Fibroblast of skin of right quadriceps (primary cell): ENCODE measurements at places on chromosomes 12 and 14.

- no peak for DNase-seq
These were observed 3.2 kb upstream of the METTL3 start for GRCh38 chr14:21514341-21514740.

DNA sequence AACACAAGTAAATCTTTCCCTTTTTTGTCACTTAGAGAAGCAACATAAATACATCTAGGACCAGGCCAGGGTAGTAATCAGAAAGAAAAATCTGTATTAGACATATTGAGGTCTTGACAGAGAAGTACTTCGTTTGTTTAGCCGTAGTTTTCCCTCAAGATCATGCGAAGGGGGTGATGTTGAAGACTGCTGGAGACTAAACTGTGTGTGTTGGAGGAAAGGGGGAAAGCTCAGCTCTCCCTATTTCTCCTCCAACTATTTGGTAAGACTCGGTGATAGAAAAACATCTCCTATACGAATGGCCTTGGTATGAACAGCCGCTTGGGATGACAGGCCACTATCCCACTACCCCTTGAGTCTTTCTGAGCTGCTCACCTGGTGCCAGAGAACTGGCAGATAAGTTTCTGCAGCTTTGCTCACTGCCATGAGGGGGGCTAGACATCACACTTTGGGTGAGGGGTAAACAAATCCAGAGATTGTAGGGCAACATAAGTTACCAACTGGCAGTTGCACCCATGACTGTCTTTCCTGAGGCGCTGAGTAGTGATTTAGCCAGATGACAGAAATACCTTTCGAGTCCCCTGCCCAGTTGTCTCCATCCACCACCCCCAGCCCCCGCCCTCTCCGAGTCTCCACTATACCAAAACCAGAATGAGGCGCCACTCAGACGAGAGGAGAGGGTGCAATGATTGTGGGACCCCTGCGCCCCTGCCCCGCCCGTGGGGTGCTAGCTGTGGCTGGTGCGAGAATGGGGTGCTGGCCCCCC is 685 bp downstream of the VAMP1 start:
- DNase-seq, result no peak

- no peak for DNase-seq
These were observed 2.1 kb upstream of the FOXG1 start for GRCh38 chr14:28764257-28765160.

GRCh38 chr14:28001002-28001401 is 765.6 kb upstream of the FOXG1 start:
- no peak for DNase-seq

DNA sequence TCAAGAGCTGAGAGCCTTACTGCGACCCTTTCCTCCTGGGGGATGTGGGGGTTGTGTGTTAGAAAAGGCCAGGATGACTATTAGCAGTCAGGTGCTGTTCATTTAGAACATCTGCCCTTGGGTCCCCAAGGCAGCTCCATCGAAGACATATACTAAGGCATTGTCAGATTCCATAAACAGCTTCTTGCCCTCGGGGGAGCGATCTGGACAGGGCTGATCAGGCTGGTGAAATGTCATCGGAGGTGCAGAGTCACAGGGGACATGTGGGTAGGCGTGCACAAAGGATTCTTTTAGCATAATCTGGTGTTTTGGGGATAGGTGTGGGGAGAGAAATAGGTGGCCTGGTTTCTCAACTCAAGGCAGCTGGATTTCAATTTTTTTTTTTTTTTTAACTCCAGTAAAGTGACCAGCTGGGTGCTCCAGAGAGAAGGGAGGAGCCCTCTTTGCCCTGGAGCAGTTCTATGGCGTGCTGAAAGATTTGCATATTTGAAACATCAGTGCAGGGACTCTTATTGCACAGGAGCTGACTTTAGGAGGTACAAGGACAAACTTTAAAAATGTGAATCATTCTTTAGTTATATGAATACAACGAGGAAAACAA is 160.1 kb downstream of the SUDS3 start:
- no peak for DNase-seq

GRCh38 chr12:96258104-96258961 is 64.2 kb downstream of the ELK3 start:
- DNase-seq, result peak; percentile 77

DNA sequence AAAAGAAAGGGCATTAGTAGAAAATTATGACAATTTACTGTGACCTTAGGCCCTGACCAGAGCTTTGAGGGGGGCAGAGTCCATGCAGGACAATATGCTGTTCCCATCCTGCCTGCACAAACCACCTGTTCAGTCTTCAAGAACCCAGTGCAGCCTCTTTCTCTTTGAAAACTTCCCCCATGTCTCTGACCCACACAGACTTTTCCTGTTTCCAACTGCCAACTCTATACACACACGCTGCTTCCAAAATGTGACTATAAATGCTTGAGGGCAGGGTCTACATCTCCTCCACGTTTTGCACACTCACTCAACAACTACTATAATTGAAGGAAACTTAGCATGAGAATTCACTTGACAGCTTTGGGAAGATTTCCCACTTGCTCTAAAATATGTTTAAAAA is 36.6 kb upstream of the SYCP3 start:
- no peak for DNase-seq

DNA sequence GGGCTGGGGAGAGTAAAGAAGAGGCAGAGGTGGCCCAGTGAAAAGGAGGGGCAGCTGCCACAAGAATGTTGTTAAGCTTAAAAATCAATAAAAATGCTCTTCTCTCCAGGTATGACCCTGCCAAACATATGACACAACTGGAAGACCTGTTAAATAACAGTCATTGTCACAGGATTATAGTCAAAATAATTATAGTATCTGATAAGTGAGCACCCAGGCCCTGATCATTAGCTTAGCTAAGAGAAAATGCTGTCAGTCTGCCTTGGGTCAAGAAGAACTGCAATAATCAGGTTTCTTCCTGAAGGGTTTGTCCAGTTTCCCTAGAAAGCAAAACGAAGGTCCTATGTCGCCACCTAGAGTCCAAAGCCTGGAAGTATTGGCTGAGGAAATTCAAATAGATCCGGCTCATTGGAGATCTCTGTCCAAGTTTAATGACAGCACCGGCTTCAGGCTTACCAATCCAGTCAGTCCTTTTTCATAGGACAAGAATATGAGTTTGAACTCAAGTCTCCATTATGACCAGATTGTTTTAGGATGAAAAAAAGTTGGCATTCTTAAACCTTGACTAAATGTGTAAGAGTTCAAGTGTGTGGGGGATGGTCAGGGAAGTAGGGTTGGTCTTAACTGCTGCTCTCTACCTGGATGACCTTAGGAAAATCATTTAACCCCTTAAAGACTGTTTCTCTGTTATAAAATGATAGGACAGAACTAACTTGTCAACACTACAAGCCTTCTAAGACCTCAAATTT is 22.5 kb upstream of the NKX2-8 start:
- DNase-seq, result peak; percentile 64

GRCh38 chr12:70571705-70572268 is 65.4 kb downstream of the PTPRB start:
- DNase-seq, result no peak

DNA sequence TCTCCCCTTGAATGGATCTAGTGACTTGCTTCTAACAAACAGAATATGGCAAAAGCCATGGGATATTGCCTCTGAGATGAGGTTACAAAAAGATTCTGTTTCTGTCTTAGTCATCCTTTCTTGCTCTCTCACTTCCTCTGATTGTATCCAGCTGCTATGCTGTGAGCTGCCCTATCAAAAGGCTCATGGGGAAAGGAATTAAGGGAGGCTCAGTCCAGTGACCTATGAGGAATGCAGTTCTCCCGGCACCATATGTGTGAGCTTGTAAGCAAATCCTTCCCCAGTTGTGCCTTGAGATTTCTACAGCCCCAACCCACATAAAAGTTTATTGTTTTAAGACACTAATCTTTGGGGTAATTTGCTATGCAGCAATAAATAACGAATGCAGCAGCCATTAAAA is 183.1 kb downstream of the KLHL28 start:
- DNase-seq, result peak; percentile 61

DNA sequence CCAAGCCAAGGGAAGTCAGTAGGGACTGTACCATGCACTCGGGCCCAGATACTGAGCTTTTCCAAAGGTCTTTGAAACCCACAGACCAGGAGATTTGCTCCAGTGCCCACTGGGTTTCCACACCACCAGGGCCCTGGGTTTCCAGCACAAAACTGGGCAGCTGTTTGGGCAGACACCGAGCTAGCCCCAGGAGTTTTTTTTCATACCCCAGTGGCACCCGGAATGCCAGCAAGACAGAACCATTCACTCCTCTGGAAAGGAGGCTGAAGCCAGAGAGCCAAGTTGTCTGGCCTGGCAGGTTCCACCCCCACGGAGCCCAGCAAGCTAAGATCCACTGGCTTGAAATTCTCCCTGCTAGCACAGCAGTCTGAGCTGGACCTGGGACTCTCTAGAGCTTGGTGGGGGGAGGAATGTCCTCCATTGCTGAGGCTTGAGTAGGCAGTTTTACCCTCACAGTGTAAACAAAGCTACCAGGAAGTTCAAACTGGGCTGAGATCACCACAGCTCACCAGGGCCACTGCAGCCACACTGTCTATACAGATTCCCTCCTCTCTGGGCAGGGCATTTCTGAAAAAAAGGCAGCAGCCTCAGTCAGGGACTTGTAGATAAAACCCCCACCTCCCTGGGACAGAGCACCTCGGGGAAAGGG is 793.7 kb downstream of the RPS29 start:
- DNase-seq, result no peak

- no peak for DNase-seq
These were observed 771.3 kb upstream of the TBX3 start for GRCh38 chr12:115455268-115455681.

GRCh38 chr14:45133683-45134050 is 614 bp downstream of the FKBP3 start:
- no peak for DNase-seq

DNA sequence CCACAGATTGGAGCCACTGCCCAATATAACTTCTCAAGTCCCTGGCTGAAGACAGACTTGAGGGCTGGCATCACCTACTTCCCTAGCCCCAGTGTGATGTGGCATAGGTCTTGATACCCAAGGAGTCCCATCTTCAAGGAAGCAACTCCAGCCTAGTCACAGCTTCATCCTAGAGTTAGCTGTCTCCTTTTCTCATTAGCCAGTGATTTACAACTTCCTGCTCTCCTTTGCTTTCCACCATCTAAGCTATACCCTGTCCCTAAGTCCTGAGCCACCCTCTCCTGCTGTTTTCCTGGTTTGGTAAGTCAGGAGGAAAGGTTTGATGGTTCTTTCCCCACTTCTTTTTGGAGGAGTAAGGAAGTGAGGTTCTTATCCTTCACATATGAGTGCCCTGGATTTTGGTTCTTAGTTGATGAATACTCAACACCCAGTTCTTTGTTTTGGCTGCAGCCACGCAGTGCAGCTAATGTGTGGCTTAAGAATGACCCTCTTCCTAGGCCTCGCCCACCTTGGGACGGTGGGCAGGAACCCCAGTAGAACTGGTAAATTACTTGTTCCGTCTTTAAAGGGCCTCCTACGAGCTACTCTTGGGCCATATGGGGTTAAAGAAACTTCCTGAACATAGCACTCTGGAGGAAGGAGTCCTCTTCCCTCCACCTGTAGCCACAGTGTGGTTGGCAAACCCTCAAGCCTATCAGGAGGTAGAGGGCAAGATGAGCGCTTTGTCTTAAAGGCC is 3.9 kb upstream of the GPX2 start:
- no peak for DNase-seq

DNA sequence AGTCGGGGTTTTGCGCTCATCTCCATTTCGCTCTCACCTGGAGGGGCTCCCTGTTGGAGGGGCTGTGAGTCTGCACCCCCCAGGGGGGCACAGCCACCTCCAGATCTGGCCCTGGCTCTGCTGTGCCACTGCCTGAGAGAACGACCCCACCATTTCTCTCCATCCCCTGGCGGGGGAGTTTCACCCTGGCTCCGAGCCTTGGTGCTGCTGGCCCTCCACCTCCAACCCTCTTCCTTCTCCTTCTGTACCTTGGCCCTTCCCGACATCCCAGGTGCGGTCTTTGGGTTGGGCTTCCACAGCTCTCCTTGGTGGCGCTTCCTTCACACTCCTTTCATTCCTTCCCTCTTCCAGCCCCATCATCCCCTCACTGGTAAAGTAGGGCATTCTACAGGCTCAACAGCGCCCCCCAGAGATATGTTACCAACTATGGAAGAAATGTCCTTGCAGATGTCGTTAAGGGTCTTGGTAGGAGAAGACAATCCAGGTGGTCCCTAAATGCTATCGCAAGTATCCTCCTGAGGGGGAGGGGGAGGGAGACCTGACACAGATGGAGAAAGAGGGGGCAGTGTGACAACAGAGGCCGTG is 16.3 kb downstream of the SERPINA1 start:
- DNase-seq, result no peak

DNA sequence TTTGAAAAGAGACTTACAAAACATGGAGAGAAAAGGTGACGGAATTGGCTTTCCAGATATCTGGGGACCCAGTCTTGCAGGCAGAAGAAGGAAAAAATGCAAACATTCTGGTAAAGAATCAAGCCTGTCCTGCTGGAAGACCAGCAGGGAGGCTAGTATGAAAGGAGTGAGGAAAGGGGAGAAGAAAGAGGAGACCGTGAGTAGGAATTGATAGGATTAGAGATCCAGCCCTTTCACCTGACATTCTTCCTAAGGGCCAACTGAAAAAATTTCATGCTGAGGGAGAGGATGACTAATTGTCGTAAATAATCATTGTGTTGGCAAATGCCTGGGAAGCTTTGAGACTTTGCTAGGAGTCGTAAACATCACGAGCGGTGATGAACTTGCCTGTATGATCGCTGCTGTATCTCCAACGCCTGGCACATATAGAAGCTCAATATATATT is 12.1 kb downstream of the BHLHE41 start:
- DNase-seq, result peak; percentile 37

DNA sequence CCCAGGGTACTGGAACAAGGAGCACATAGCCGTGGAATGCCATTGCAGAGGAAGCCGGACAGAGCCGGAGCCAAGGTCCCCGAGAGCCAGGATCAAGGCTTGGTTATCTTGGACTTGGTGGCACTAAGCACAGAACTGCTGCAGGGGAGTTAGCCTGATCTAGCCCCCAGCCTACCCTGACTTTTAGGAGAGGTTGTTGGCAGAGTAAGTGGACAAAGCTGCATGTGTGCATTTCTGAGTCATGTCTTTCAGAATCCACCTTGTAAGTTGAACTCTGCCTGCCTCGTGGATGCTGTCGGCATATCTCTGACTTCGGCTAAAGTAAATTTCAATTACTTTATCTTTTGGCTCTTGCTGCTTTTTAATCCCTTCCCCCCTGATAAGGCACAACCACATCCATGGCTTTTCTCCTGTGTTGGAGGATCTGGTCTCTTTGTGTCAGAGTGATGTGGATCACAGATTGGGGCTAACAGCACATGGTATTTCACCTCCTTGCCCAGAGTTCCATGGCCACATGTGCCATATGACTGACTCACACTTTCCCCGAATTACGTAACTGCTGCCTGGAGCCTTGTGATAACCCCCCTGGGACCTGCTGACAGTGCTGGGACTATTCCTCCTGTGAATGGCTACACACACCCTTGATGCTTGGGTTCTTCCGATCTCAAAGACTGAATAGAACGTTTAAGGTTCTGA is 240.3 kb downstream of the EMP1 start:
- peak; percentile 77 for DNase-seq

- no peak for DNase-seq
These were observed 4.9 kb upstream of the CLIP1 start for GRCh38 chr12:122427403-122427802.

GRCh38 chr12:53160673-53161072 is 19.8 kb upstream of the ZNF740 start:
- no peak for DNase-seq

- no peak for DNase-seq
These were observed 36.1 kb downstream of the EID3 start for GRCh38 chr12:104339663-104340062.
